Naive B cell (primary cell): ENCODE measurements at places on chromosomes 6 and 20.

- DNase-seq = no peak
Measured at GRCh38 chr6:44598679-44599078, 211.2 kb downstream of the CDC5L start.

- DNase-seq = no peak
Measured at GRCh38 chr6:2496291-2496690, 250.9 kb upstream of the GMDS start.

DNA sequence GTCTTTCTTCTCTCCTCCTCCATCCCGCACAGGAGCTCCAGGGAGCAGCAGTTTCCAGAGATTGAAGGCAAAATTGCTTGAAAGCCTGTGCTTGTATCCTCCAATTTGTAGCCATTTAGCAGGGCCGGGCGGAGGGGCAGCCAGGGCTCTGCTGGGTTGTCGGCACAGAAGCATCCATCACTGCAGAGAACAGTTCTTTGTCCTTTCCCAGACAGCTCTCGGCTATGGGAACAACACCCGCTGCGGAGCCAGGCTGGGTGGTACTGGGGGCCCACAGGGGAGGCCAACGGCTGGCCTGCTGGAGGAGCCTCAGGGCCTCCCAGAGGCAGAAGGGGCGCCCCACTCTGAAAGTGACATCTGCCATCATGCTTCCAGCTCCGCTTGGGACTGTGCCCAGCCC is 7.8 kb downstream of the HRH3 start:
- no peak for DNase-seq

GRCh38 chr6:84583784-84584183 is 180.6 kb downstream of the TBX18 start:
- DNase-seq = no peak

- no peak for DNase-seq
Measured at GRCh38 chr6:27839626-27840475, 72.3 kb downstream of the OR2B2 start.
